ENCODE measurements at places on chromosomes 7 and 10.

- no peak for DNase-seq
Observed at GRCh38 chr10:61975391-61975932, 74.0 kb downstream of the ARID5B start.

DNA sequence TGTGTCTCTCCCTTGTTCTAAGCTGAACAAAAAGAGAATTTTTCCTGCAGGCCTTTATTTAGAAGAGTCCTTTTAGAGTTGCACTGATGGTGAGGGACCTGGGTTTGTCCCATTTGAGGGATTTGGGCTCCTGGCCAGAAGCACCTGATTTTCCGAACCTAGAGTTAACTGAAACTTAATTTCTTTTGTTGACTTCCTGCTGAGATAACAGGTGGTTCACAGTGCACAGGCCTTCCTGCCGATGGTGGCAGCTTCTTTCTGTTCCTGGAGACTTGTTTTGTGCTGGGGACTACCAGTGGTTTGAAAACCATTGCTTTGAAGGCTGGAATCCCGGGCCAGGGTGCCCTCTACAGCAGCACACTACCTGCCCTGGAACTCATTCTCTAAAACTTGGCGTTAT, 99.2 kb downstream of the SUGCT start:
- DNase-seq = no peak

- DNase-seq = no peak
Observed at GRCh38 chr7:127850195-127850594, 181.0 kb downstream of the LRRC4 start.

- no peak for DNase-seq
Observed at GRCh38 chr7:129804111-129804889, 148.5 kb downstream of the UBE2H start.

DNA sequence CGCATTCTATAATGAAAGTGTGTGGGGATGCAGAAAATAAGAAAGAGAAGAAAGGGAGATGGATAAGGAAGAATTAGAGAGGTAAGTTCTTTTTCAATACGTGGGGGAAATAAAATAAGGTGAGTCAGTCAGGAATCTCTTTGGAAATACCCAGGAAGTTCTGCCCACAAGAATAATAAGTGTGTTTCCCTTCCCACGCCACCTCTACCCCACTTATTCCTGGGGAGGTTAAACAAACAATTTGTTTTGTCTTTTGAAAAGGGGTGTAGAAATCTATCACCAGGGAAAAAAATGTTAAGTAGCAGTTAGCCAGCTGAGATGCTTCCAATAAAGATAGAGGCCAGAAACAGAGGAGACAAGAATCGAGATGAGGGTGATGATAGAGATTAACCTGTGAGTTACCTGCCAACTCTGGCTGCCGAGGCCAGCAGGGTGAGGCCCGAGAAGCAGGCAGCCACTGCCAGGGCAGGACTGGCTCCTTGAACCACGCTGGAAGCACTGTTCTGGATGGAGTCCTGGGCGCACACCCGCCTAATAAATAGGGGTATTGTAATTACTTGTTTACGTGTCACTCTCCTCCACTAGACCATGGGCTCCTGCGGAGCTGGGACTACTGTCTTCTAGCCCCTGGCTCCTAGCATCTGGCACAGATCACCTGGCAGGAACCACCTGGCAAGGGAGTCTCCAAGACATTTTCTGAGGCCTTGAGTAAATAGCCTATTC, 191.3 kb downstream of the FGFR2 start:
- DNase-seq = no peak

DNA sequence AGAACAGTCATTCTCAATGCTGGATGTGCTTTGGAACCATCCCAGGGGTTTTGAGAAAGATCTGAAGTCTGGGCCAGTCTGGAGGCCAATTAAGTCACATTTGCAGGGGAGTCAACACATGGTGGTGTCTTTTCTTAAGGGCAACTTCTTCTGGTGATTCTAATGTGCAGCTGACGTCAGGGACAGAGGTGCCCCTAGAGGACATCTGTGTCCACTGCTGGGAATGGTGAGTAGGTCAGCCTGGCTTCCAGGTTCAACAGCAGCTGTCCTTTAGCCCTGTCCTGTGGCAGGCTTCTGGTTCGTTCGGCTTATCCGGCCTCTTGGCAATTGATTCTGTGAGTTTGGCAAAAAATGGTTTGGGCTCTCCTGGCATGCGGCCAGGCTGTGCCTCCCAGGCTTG, 269.7 kb upstream of the HABP2 start:
- no peak for DNase-seq

DNA sequence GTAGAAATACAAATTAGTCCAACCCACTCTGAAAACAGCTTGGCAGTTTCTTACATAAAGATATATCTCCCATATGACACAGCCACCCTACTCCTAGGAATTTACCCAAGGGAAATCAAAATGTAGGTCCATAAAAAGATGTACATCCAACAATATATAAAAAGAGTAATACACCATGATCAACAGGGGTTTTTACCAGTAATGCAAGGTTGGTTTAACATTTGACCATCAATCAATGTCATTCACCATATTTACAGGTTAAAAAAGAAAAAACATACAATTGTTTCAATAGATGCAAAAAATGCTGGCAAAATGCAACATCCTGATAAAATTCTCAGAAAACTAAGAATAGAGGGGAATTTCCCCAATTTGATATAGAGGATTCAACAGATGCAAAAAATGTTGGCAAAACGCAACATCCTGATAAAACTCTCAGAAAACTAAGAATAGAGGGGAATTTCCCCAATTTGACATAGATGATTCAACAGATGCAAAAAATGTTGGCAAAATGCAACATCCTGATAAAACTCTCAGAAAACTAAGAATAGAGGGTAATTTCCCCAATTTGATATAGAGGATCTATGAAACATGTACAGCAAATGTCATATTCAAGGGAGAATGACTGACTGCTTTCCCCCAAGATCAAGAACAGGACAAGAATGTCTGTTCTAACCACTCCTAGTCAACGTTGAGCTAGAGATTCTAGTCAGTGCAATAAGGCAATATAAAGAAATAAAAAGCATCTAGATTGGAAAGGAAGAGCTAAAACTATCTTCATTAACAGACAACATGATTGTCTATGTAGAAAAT, 13.7 kb downstream of the ADAP1 start:
- DNase-seq = no peak

GRCh38 chr10:125984865-125985495, 88.6 kb downstream of the FANK1 start:
- no peak for DNase-seq

DNA sequence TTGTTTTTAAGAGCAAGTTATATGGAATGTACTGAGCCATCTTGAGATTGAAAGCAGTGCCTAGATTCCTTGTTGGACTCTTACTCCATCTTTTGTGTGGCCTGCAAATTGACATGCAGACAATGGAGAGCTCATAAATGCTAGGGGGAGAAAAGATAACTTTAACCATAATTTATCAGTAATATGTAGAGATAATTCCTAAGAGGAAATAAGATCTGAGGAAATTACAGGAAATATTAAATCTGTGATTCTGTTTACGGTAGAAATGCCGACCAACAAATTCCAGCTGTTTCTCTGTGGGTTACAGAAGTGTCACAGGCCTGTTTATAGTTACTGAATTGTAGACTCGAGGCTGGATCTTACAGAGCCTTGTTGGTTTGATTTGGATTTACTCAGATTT, 348.0 kb downstream of the SUGCT start:
- DNase-seq = no peak

DNA sequence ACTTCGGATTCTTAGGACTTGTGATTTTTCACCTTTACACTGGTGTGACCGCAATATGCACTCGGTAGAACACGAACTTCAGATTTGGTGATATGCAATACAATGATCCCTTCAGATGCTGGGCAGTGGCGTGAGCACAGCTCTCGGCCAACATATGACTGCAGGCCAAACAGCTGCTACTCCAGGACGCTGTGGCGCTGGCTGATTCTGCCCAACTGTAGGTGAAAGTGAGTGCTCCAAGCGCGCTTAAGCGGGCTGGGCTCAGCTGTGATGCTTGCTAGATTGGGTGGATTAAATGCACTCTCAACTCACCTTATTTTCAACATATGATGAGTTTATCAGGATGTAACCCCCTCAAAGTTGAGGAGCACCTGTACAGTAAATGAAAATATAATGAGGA, 137.6 kb upstream of the RET start:
- no peak for DNase-seq

DNA sequence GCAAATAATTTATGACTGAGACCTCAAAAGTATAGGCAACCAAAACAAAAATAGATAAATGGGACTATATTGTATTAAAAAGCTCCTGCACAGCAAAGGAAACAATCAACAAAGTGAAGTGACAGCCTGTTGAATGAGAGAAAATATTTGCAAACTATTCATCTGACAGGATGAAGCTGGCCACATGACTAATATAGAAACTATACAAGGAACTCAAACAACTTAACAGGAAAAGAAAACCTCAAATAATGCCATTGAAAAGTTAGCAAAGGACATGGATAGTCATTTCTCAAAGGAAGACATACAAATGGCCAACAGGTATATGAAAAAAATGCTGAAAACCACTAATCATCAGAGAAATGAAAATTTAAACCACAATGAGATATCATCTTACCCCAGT, 245.1 kb downstream of the STK31 start:
- DNase-seq = no peak

DNA sequence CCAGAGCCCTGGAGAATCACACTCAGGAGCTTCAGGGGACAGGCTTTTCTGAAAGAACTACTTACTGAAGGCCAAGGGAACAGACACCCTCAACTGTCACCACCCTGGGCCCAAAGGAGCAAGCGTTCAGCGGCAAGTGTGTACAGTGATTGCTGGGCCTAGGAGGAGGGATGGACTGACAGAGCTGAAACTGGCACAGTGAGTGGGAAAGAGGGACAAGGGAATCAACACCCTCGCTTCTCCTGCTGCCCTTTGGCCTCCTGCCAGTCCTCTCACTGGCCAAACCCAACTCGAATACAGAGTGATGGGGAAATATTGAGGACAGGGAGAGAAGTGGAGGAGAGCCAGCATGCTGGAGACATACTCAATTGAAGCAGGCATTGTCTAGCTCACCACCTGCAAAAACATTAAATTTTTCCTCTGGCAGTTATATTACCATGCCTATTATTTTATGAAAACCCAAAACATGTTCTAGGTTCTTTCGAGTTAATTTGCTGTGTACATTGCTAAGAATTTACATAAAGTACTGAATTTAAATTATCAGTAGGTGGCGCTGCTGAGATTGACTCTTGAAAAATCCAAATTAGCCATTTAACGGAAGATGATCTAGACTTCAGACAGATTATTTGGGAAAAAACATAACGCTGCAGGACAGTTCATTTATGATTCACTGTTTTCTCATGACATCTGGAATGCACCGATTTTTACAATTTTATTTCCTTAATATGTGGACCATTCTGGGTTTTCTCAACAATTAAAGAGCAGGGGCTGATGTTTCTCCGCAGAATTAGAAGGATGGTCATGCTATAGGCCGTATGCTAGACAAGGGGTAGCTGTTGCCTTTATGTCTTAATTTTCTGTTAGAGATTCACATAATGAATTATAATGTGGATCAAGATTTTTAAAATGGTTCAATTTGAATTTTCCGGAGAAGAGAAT, 14.7 kb upstream of the TMEM236 start:
- DNase-seq = no peak

GRCh38 chr7:75756991-75757676, 14.9 kb downstream of the CCL26 start:
- DNase-seq = no peak

GRCh38 chr7:112115880-112116279, 90.3 kb downstream of the DOCK4 start:
- DNase-seq = no peak

- DNase-seq = no peak
Observed at GRCh38 chr10:13681960-13682359, 95.2 kb downstream of the PRPF18 start.

DNA sequence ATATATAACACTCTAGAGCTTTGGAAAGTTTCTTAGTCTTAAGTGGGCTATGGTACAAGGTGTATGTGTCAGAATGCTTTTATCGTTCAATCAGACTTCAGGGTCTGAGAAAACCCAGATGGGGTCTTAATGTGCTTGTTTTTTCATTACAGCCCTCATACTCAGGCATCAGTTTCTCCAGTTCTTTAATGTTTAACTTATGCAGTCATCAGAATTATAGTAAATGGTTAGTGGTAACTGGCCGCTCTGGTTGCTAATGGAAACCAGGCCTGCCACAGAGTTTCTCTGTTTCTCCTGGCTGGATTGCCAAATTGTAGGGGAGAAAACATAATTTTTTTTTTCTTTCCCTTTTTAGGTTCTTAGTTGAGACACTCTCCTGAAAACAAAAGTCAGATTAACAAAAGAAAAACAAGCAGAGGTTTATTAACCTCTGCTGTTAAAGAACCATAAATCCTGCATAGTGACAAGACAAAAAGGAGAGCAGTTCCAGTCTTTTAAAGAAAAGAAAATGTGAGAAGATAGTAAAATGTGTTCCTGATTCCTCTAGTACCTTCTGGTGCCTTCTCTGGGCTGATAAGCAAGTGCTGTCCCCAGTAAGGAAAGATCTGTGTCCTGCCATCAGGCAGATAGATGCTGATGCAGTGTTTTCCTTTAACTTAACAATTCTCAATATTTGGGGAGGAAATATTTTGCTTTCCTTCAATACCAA, 21.5 kb upstream of the GHITM start:
- no peak for DNase-seq

GRCh38 chr10:116826803-116827202, 22.5 kb upstream of the ENO4 start:
- no peak for DNase-seq

- DNase-seq = no peak
Observed at GRCh38 chr10:119449760-119450461, 92.6 kb downstream of the RGS10 start.

GRCh38 chr10:17349717-17350116, 104.7 kb downstream of the ST8SIA6 start:
- DNase-seq = no peak

DNA sequence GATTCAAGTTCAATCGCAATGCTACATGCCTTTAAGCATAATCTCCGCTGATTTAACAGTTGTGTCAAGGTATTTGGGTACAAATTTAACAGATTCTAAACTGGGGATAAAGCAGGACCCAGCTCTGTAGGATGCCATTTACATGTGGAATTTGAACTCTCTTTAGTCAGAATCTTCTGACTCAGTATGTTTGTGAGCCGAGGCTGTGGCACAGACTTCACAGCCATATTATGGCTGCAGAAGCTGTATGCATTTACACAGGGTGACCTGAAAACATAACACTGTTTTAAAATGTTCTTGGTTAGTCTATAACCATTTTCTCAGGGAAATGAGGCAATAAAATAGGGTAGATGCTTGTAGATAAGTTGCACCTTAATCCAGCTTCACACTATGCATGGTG, 8.7 kb downstream of the PDLIM1 start:
- no peak for DNase-seq
